ENCODE measurements at places on chromosomes 2 and 18.

DNA sequence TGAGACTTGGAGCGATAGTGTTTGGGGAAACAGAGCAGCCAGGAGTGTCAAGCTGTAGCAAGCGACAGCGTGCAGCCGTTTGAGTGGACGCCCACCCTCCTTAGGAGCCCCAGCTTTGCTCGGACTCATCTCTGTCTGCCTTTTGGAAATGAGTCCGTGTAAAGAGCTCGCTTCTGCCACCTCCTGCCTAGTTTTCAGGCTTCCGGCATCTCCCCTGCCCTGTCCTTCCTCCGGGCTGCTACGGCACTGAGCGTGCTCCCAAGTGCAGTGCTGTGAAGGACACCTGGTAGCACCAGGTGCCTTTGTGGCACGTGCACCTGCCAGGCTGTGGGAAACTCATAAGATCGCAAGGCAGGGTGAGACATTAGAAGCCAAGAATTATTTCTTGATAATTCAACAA, 117.1 kb downstream of the RNF144A start:
- no peak for DNase-seq

GRCh38 chr2:223215254-223215516, 163.2 kb downstream of the KCNE4 start:
- DNase-seq: no peak

DNA sequence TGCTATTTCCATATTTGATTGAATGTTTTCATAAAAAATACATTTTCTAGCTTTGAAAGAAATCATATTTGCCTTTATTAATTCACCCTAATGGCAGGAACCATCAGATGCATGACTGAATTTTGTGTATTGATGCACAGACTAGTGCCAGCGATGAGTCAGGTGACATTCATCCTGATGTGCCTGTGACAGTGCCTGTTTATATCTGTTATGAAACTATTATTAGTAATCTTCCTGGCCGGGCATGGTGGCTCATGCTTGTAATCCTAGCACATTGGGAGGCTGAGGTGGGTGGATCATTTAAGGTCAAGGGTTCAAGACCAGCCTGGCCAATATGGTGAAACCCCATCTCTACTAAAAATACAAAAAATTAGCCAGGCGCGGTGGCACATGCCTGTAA, 170.0 kb downstream of the TSN start:
- DNase-seq: no peak

- no peak for DNase-seq
Measured at GRCh38 chr2:66301022-66301766, 133.7 kb upstream of the MEIS1 start.

DNA sequence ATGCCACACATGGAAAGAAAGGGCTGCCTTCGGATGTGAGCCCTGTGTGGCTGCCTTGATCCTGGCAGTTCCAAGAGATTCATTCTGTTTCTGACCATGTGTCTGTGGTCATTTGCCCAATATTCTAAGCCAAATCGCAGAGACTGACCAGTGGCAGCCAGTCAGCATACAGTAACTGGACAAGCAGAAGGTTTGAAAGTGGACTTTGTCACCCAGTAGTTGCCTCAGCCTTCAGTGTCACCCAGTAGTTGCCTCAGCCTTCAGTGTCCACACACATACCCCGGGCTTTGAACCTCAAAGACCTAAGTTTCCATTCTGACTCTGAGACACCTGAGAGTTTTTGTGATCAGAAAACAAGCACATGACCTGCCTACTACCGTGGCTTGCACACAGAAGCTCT, 5.0 kb downstream of the RFX8 start:
- DNase-seq: no peak

- DNase-seq: no peak
Measured at GRCh38 chr18:76126327-76126726, 368.7 kb downstream of the ZNF516 start.

- DNase-seq: no peak
Measured at GRCh38 chr2:161913865-161914264, 160.2 kb downstream of the DPP4 start.
